Urinary bladder (tissue), 4 donors: ENCODE measurements at places on chromosomes 12 and 14. TPM values are rescaled to one million over a fixed set of nuclear protein-coding genes. Genes with fewer than 3 reads are reported as not detected.

OR4K2 gene
- not detected for total RNA-seq

GRCh38 chr12:45986641-45987339 is 3.6 kb downstream of the SCAF11 start:
- DNase-seq, result no peak

MORN3 gene
- 0.16 TPM for total RNA-seq

DNA sequence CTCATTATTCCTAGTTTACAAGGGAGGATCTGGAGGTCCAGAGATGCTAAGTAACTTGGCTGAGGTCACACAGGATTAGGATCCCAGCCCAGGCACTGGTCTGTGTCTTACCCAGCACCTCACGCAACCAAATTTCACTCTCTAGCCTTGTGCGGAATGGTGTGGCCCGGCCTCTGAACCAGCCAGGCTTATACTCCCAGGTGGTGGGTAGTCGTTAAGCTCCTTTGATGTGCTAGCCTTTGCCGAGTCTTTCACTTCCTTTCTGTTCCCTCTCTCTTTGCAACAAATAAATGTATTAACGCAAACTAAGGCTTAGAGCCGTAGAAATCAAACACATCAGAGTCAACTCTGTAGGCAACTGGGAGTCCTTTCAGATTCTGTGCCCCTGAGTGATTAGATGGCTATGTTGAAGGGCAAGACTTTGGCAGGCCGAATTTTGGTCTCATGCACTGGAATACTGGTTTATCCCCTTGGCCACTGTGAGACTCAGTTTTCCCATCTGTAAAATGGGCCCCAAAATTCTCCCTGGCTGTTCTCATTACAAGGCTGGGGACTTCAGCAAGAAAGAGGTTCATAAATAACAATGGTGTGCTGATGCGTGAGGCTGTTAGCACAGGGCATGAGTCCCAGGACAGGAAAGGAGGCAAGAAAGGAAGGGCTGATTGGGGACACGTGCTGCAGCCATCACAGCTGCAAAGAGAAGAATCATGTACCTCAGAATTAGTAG is 126.3 kb downstream of the AACS start:
- no peak for DNase-seq

- no peak for DNase-seq
Measured at GRCh38 chr14:33184587-33184986, 245.9 kb downstream of the NPAS3 start.

GRCh38 chr12:122161682-122162081 is 12.3 kb downstream of the IL31 start:
- no peak for DNase-seq

DNA sequence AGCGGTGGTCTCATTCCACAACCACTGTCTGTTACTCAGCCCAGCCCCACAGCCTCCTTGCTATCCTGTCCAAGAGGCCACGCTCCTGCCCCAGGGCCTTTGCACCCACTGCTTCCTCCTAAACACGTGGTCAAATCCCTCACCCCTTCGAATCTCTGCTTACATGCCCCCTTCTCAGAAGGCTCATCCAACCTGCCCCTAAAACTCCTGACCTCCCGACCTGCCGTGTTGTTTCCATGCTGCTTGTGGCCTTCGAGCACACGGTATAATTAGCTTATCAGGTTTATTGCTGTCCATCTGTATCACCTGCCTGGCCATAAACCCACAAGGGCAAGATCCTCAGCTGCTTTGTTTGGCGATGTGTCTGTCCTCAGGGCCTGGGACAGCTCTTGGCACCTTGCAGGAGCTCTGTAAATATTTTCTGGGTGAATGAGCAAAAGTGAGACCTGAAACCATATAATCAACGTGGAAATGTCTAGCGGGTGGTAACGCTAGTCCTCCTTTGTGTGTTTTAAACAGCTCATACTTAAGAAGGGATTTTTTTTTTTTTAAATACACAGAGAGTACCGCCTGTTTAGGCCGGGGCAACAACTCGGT is 36.0 kb downstream of the SCARB1 start:
- DNase-seq, result no peak

GRCh38 chr14:79910086-79910485 is 301.2 kb downstream of the DIO2 start:
- DNase-seq, result no peak

GRCh38 chr12:94265539-94265938 is 117.2 kb downstream of the PLXNC1 start:
- no peak for DNase-seq

GRCh38 chr12:4518106-4518728 is 20.5 kb upstream of the RAD51AP1 start:
- no peak for DNase-seq

TMEM52B gene
- 0.11 TPM for total RNA-seq

GRCh38 chr14:68688872-68689371 is 103.9 kb downstream of the ZFP36L1 start:
- no peak for DNase-seq

- DNase-seq, result no peak
Measured at GRCh38 chr12:101671157-101671791, 26.2 kb upstream of the CHPT1 start.

DNA sequence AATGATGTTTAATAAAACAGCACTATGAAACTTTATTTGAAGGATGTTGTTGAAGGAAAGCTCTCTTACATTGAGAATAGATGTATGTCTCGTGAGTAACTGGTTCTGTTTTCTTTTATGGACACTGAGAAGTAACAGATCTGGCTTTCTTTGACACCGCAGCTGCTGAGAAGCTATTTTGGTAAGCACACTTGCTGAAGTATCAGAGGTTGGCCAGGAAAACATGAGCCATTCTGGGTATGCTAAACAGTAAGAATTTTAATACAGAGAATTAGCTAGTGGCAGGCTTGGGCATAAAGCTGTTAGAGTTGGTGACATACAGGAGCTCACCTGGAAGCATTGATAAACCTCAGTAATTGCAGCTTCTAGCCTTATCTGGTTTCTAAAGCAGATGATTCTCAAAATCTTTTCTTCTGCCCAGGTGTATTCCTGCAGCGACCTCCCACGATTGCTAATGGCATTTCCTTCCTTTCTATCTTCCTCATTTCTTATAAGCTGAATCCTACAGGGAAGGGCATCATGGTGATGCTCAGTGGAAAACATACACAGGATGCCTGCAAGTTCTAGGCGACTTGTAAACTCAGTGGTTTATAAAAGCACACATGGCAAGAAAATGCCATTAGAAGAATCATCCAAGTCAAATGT is 291.6 kb upstream of the SLC16A7 start:
- DNase-seq, result no peak

DNA sequence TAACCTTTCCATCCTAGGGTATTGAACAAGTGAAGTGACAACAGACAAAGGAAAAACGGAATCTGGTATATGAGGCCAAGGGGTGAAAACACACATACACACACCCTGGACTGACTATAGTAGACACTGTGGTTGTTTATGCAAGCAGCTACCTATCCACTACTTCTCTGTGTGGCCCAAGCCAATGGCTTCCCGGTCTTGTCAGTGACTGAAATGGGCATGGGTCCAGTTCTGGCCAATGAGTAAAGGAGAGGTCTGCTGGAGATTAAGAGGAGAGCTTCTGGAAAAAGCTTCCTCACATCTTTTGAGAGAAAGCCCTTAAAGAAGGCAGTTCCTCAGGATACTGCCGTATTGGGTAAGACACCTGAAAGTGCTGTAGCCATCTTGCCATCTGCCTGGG is 19.3 kb downstream of the MBIP start:
- no peak for DNase-seq

EPYC gene
- 1.2 TPM for total RNA-seq

DNA sequence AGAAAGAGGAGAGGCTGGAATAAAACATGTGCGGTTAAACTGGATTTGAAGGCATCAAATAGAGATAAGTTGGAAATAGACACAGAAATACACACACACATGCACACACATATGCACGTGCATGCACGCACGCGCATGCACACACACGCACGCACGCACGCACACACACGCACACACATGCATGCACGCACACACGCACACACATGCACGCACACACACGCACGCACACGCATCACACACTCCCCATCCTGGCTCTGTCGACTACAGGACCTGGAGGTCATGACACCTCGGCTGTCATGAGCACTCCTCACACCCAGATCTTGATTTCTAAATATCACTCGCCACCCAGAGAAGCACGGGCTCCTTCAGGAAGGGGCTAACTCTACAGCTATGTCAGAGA is 51.8 kb downstream of the RIMBP2 start:
- DNase-seq, result no peak

CCER1 gene
- total RNA-seq, result not detected

DYNC1H1 gene
- total RNA-seq, result 377 TPM

DNA sequence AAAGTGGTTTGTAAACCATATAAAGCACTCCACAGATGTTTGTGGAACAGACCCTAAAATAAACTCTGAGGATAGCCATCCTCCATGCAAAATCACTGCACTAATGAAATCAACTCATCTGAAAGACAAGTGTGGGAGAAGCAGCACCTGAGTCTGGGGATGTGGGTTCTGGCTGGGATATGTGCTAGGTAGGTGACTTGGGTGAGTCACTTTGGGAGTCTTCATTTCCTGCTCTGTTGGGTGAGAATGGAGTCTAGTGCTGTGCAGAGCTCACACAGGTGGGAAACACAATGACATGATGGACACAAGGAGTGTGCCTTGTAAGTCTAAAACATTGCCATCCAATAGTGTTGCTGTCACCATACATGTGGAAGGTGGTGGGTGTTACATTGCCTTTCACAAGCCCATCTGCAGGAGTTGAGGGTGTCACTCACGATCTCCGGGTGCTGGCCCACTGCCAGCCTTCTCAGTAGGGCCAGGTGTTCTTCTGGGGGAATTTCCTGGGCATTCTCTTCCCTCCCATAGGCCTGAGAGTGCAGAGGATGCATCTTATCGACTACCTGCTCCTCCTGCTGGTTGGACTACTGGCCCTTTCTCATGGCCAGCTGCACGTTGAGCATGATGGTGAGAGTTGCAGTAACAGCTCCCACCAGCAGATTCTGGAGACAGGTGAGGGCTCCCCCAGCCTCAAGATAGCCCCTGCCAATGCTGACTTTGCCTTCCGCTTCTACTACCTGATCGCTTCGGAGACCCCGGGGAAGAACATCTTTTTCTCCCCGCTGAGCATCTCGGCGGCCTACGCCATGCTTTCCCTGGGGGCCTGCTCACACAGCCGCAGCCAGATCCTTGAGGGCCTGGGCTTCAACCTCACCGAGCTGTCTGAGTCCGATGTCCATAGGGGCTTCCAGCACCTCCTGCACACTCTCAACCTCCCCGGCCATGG is 2.0 kb downstream of the SERPINA4 start:
- no peak for DNase-seq

DNA sequence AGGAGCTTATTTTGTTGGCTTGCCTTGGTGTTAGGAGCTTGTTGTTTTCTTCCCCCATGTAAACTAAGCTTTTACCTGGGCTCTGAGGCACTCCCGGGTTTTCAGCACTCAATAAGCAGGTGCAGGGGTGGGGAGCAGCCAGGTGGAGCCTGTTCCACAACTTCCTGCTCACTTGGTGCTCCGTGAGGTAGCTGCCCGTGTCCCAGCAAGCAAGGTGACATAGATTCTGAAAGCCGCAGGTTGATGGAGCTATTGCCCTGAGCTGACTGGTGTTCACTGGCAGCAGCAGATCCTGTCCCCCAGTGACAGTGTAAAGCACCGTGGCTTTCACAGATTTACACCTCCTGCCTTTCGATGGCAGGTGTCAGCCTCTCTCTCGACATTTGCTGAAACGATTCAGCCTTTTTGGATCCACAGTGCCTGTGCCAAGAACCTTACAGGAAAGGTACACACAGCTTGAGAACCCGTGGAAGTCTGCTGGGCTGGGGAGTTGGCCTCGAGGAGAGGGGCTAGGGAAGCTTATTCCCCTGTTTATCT is 295.7 kb upstream of the FKBP4 start:
- DNase-seq, result no peak

- DNase-seq, result no peak
Measured at GRCh38 chr12:52670506-52670905, 9.7 kb downstream of the KRT1 start.

DNA sequence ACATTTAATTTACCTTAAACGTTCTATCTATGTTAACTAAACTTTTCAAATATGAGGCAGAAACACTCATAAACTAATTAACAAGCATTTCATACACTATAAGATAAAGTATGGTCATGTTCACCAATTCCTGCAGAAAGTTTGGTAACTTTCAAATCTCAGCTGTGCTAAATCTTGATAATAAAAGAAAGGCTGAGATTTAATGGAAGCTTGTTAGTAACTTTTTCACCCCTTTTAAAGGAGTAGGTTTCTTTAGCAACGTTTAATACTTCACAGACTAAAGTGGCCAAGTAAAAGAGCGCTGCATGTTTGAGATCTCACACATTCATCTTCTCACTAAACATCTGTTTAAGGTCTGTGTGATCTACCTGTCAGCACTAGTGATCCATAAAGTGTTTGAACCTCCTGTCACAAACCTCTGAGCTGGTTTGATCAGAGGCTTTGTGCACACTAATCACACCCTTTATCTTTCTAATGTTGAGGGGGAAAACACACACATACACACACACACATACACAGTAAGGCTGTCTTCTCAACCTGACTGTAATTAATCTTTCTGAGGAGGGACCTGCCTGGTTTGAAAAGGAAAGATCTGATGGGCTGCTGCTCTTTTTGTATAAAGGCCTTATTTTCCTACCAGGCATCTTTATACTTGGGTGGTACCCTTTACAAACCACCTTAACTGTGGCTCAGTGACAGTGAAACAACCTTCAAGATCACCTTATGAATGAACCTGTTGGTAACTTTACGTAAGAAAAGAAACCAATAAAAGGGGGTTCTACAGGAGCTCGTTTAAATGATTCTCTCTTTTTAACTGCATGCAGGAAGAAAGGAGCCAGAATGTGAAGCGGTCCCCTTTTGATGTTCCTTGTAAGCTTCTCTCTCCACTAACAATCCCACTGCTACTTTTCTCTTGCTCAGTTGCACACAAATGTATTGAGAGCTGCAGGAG is 244.2 kb downstream of the SOX5 start:
- no peak for DNase-seq

ADAM21 gene
- total RNA-seq, result not detected

GRCh38 chr12:132063491-132063890 is 80.6 kb downstream of the DDX51 start:
- no peak for DNase-seq

CLEC4A gene
- total RNA-seq, result 2.1 TPM

ASCL1 gene
- total RNA-seq, result 0.32 TPM

- DNase-seq, result no peak
Measured at GRCh38 chr14:21990116-21990515, 316.5 kb upstream of the OR4E1 start.

KRT4 gene
- 6.3 TPM for total RNA-seq

FAM90A1 gene
- total RNA-seq, result not detected

DNA sequence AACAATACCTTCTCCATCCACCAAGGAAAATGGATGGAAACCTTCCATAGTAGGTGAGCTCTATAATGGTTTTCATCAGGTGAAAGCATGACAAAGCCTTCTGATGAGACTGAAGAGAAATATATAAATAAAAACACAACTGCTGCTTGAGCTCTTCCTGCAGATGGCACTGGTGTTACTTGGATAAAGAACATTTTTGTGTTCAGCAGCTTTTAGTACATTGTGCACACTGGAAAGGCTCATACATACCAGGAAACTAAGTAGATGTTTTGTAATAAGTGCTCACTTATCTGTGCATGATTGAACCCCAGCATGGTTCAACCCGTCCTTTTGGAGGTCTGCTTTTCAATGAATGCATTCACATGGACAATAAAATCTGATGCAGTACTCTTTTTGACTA is 357.3 kb upstream of the MIS18BP1 start:
- DNase-seq, result no peak

C12orf54 gene
- 1.5 TPM for total RNA-seq

PRH1 gene
- total RNA-seq, result 103 TPM
